Lung (tissue), 17 donors: ENCODE measurements at places on chromosomes 12 and 14.
A peak's percentile ranks its signal among the peaks of the same experiment; 100 is the strongest.

- no peaks in the 10 kb centered on the region for H3K27me3 ChIP-seq
- H3K4me3 ChIP-seq = no peak overlapping the region
- no peaks in the 10 kb centered on the region for H3K36me3 ChIP-seq
- H3K27ac ChIP-seq = no peak overlapping the region
These were observed 1.8 kb downstream of the TRAF3 start for GRCh38 chr14:102779084-102779462.

GRCh38 chr12:58268069-58268468 is 326.7 kb downstream of the ATP23 start:
- H3K4me3 ChIP-seq = no peak overlapping the region
- H3K27me3 ChIP-seq = no peaks in the 10 kb centered on the region
- DNase-seq = peak; percentile 57
- no peak overlapping the region for H3K27ac ChIP-seq
- H3K36me3 ChIP-seq = no peaks in the 10 kb centered on the region

DNA sequence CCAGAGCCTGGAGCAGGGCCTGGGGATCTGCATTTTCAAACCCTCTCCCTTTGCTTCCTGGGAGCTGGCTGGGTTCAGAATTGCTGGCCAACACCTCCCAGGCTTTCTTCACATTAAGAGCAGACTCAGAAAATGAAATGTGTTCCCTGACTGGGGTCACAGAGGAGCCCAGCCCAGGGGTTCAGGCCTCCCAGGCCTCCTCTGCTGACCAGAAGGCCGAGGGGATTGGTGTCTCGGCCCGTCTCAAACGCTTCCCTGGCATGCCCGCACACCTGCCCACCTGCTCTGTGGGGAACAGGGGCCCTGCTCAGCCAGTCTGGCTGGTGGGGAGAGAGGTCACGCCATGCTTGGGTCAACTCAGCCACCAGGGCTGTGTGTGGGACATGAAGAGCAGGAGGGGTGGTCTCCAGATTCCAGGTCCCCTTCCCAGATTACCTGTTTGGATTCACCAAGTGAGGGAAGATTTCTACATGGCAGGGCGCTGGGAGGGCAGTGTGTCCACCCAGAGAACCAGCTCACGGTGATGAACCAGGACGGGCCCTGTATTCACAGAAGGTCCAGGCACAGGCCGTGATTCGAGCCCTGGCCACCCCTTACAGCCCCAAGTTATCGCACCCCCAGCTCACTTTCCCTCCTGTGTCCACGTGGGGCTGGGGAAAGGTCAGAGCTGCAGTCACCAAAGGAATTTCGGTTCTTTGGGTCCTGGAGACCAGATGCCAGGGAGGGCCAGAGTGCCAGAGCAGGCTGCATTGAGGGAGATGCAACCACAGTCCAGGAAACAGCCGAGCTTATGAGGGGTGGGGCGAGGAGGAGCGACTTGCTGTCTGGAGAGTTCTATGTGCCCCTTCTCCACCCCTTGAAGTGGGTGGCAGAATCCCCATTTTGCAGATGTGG is 55.2 kb upstream of the RIN3 start:
- peaks cover 23% of the 10 kb centered on the region for H3K4me1 ChIP-seq
- H3K4me3 ChIP-seq = no peak overlapping the region
- no peaks in the 10 kb centered on the region for H3K27me3 ChIP-seq
- H3K27ac ChIP-seq = peak overlapping the region; percentile 37
- no peaks in the 10 kb centered on the region for H3K36me3 ChIP-seq

DNA sequence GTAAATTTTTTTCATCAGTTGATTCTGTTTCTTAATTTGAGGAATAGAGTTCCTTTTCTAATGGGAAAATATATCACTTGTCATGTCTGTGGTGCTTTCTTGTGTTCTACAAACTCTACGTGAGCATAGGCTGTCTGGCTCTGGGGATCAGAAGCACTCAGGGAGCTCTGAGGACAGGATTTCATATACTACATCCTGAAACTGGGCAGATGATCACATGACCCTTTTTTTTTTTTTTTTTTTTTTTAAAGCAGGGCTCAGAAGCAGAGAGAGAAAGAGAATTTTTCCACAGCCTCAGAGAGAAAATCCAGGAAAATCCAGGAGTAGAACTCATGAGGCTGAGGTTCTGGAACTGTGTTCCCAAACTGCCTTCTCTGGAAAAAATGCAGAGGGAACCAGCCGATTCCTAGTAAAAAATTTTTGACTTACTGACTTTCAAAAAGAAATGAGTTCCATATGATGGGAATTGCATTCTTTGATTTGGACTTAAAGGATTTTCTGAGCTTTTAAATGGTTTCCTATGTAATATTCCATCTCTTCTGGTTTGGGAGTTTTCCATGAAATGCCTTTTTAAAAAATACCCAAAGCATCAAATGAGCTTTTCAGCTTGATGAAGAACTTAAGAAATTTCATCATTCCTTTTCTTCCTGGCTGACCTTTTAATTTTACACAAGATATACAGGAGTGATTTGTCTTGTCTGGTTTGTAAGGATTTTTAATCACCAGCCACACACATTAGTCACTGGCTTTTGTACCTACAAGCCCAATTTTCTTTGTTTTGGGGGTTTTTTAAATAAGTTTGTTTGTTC is 183.1 kb upstream of the HIF1A start:
- DNase-seq = no peak
- no peaks in the 10 kb centered on the region for H3K36me3 ChIP-seq
- no peaks in the 10 kb centered on the region for H3K27me3 ChIP-seq

DNA sequence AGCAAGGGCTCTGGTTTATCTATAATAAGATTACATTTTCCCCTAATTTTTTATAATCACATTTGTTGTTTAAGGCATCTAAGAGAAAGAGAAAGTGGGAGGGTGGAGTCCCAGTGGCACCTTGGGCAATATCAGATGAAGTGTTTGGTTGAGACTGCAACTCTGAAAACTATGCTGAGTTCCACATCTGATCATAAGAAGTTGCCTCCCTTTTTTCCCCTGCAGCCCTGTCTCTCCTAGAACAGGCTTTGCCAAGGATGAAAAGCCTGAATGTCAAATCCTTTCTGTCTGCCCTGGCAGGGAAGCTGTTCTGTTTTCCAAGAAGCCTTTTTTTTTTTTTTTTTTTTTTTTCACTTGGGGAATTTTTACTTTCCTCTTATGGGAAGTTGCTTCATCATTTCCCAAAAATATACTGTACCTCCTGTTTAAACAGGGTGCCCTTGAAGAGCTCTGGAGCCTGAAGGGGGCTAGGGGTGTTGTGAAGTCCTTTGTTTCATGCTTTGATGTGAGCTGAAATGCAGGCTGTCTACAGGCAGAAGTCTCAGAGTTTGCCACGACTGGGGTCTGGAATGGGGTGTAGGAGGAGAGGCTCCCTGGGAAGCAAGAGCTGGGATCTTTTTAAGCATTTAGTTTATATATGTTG is 71.3 kb downstream of the SUSD6 start:
- peaks cover 9% of the 10 kb centered on the region for H3K4me1 ChIP-seq
- DNase-seq = peak; percentile 52
- no peak overlapping the region for H3K27ac ChIP-seq

GRCh38 chr12:51217133-51217967 is 512 bp downstream of the POU6F1 start:
- peak; percentile 63 for DNase-seq
- peak overlapping the region; percentile 73 for H3K4me3 ChIP-seq

GRCh38 chr14:77885367-77885766 is 85.5 kb downstream of the ADCK1 start:
- H3K27me3 ChIP-seq = no peaks in the 10 kb centered on the region
- no peak overlapping the region for H3K4me3 ChIP-seq
- H3K36me3 ChIP-seq = peaks cover 5% of the 10 kb centered on the region
- peaks cover 1% of the 10 kb centered on the region for H3K4me1 ChIP-seq
- no peak for DNase-seq
